ENCODE measurements at places on chromosomes 1 and 21.

DNA sequence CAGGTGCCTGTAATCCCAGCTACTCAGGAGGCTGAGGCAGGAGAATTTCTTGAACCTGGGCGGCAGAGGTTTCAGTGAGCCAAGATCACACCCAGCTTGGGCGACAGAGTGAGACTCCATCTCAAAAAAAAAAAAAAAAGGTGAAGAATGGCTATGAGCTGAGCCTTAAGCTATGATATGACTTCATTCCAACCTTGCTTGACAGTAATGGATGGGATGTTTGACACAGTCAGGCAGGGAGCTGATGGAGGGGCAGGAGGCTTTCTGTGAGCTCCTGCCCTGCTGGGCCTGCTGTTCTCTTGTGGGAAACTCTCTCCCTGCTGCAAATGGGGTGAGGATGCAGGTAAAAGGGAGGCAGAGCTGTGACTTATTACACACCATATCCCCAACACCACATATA lies 27.6 kb downstream of the NCF2 start:
- DNase-seq = no peak

DNA sequence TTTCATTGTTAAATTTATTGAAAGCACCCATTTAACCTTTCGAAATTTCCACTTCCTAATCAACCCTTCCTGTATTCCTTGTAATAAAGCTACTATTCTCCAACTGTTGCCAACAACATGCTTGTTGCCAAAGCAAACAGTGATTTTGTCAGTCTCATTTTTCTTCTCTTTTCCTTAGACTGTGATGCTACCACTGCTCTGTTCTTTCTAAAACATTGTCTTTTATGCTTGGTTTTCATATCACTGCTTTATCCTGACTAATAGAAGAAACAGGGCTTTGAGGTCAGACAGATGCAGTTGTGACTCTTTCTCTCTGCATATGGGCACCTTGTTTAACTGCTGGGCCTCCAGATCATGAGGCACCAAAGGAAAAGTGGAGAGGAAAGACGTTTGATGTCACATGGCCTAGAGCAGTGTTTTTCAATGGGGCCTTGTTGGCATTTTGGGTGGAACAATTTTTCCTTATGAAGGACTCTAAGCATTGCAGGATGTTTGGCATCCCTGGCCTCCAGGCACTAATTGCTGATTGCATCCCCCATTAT lies 56.1 kb downstream of the HMCN1 start:
- DNase-seq = no peak

DNA sequence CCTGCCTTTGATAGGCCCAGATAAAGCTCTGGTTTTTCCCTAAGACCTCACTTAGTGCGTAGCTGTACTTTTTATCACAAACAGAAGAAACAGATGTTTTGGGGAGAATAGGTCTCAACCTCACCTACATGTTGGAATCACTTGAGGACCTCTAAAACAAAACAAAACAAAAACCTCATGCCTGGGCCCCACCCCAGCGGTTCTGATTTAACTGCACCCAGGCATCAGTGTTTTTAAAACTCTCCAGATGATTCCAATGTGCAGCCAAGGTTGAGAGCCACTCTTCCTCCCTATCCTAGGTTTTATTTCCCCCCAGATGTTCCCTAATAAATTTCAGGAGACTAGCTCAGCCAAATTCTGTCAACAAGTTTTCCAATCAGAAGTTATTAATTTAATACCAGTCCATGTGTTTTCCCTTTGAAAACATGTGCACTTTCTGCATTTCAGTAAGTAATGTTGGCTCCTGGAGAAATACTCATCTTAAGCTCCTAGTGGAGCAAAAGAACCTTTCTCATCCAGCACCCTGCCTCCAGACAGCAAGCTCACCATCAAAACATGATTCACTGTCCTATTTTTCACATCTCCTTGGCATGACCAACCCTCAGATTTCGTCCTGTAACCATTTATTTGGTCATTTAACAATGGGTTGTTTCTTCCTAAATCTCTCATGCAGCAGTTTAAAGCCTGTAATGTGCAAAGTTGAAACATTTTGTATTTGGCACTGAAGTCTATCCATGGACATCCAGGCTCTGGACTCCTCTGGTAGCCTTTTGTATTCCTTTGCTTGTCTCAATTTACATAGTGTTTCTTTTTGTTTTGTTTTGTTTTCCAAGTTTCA lies 27.5 kb downstream of the LRRC8C start:
- DNase-seq = no peak

DNA sequence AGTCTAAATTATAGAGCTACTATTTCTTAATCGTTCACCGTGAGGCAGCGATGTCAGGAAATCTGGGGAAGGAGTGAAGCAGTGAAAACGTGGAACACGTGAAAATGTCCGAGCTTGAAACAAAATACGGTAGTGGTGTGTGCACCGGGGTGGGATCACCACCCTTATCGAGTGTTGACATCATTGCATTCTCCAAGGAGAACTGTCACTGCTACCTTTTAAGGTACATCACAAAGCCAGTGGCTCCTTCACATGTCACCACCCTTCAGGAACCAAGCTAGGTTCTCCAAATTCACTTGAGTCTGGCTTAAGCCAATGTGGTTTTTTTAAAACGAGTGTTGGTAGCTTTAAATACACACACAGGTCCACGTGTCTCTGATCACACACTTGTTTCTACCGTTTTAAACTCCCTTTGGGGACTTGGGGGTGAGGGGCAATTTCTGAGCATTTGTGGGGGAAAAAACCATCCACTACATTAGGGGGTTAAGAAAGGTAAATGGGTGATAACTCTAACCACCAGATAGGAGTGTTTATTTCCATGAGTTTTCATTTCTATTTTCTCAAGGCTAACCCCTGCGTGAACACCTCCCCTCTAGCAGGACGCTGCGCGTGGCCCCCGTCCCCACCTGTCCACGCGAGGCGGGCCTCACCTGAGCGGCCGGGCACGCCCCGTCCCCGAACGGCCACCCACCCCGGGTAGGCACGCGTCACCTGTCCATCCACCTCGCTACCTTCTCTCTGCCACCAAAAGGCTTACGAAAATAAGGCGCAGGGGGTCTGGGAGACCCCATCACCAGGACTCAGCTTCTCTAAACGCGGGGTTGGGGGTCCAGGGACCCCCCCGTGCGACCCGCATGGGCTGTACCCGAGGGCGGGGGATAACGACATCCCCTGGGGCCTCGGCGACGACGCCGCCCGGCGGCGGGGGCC lies 978 bp downstream of the PRDM15 start:
- peak; percentile 2 for DNase-seq

GRCh38 chr1:78547081-78547480 lies 56.3 kb downstream of the PTGFR start:
- no peak for DNase-seq

DNA sequence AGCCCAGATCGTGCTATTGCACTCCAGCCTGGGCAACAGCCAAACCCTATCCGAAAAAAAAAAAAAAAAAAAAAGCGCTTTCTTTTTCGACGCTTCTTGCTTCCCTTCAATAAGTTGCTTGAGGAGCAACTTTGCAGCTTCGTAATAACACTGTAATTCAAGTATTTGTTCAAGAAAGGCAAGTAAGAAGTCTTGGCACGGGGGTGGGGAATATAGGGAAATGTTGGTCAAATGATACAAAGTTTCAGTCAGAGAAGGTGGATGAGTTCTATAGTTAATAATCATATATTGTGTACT lies 871 bp upstream of the PSMA5 start:
- DNase-seq = no peak

- DNase-seq = no peak
Measured at GRCh38 chr21:34179204-34179935, 106.0 kb downstream of the MRPS6 start.

GRCh38 chr1:177640687-177641086 lies 329.2 kb downstream of the SEC16B start:
- DNase-seq = no peak

GRCh38 chr1:31509124-31510072 lies 66.9 kb upstream of the TINAGL1 start:
- DNase-seq = no peak

- no peak for DNase-seq
Measured at GRCh38 chr1:29416267-29417146, 180.2 kb downstream of the PTPRU start.

- DNase-seq = no peak
Measured at GRCh38 chr1:71448444-71448843, 367.6 kb upstream of the ZRANB2 start.

DNA sequence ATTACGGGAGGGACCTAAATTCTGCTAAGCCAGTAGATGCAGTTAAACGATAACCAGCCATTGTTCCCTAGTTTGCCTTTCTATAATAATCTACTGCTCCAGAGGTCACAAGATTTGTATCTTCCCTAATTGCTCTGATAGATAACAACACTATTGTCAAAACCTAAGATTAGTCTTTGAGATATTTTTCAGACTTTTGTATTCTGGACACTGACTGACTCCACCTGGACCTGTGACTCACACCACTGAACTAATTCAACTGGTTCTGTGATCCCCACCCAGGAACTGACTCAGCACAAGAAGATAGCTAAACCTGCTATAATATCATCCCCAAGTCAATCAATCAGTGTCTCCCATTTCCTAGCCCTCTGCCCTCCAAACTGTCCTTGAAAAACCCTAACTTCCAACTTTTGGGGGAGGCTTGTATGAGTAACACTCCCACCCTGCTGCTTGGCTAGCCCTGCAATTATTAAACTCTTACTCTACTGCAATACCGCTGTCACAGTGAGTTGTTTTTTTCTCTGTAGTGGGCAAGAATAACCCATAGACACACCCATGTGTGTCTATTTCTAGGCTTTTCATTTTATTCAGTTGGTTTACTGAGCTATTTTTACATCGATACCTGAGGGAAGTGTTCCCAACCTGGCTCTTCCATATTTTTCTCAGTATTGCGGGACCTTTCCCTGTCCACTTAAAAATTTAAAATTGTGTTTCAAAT lies 11.2 kb downstream of the KIFAP3 start:
- no peak for DNase-seq

DNA sequence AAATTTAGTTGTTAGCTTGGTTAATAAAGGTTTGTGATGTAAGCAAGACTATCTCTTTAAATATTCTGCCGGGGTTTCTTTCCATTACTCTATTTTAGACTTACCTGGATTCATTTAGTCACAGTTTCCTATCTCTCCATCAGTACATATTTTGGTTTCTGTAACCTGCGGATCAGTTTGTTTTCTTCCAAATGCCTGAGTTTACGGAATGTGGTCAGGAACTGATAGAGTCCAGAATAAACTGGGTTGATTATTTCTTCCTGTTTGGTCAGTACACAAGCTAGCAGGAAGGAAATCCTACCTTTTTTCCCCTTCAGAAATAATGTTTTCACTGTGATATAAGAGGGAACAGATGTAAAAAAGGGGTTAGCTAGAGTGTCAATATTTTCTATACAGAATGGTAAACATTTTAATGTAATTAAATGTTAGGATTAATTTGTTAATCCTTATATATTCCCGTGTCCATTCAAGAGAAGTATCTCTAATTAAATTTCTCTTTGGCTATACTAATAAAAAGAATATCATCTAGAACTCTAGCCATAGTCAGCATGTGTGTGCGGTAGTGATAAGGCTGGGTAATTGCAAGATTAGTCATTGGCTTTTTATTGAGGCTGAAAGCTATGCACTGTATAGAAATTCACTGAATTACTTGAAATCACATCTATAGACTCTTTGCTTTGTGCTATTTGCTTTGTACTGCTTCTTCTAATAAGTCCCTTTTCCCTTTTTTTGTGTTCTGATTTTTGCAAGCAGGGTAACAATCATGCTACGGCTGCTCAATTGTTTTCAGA lies 144.7 kb upstream of the ADGRL4 start:
- DNase-seq = no peak

DNA sequence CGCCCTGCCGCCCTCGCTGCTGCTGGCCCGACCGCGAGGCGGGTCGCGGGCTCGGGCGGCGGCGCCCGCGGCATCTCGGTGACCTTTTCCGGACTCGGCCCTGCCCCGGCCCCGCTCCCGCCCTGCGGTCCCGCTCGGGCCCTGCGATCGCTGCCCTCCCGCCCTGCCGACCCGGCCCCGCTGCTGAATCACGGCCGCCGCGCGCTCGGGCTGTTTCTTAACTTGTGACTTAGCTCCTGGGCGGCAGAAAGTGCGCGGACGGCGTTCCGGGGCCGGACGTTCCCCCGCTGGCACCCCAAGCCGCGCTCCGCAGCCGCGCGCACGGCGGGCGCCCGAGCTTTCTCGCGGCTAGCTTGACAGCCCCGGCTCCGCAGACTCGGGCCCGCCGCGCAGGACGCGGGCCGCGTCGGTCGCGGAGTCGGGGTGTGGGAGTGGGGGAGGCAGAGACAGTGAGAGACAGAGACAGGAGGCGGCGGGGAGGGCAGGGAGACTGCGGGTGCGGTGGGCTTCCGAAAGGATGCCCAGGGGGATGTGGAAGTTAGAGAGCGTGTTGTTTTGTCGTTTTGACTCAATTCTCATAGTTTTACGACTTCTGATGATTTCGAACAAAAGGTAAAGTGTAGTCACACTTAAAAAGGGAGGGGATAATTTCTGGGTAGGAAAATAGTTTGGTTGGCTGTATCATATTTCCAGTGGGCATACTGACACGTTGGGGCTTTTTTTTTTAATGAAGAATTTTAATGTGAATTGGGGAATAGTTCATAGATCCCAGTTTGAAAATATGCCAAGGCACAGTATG lies 49.8 kb downstream of the PRDM2 start:
- no peak for DNase-seq

DNA sequence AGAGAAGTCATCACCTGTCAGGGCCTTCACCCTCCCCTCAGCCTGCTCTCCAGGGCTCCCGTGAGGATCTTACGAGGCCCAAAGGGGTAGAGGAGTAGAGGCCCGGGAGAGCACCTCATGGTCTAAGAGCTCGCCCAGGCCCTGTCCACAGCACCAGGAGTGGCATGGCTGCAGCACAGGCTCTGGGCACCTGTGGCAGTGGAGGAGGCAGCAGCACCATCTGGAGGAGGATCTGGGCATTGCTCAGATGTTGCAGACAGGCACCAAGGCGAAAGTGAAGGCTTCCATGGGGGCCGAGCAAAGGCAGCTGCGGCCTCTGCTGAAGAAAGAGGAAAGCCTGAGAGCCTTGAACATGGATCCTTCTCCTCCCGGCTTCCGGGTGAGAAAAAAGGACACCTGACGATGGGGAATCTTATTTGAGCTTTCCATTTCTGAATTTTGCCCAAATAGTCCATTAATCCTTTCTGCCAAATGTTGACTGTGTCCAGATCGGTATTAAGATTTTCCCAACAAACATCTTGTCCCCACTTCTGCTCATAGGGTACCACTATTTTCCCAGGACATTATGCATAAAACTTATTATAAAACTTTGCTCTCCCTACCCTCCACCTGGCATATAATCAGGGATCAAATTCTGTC lies 604.7 kb downstream of the PTPRC start:
- DNase-seq = no peak

- DNase-seq = no peak
Measured at GRCh38 chr1:26574719-26575251, 45.2 kb downstream of the RPS6KA1 start.
